CD4-positive, alpha-beta T cell (primary cell): ENCODE measurements at places on chromosomes 1 and 21.

DNA sequence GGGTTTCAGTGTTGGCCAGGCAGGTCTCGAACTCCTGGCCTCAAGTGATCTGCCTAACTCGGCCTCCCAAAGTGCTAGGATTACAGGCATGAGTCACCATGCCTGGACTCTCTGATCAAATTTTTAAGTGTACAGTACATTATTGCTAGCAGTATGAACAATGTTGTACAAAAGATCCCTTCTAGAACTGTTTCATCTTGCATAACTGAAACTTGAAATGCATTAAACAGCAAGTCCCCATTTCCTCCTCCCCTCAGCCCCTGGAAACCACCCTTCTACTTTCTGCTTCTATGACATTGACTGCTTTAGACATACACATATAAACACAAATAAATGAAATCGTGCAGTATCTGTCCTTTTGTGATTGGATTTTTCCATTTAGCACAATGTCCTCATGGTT is 463.4 kb downstream of the PTPRC start:
- DNase-seq: no peak

DNA sequence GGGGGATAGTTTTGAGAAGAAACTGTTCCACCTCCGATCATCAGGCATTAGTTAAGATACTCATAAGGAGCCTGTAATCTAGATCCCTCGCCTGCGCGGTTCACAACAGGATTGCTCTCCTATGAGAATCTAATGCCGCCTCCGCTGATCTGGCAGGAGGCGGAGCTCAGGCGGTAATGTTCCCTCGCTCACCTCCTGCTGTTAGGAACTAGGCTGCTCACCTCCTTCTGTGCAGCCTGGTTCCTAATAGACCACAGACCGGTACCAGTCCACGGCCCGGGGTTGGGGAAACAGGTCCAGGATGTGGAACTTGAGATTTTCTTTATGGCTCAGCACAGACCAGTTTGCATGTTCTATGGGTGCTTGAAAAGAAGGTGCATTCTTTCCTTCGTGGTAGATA is 27.2 kb upstream of the FAM3B start:
- no peak for DNase-seq

- DNase-seq: no peak
These were observed 9.1 kb downstream of the IBA57 start for GRCh38 chr1:228174482-228175315.

DNA sequence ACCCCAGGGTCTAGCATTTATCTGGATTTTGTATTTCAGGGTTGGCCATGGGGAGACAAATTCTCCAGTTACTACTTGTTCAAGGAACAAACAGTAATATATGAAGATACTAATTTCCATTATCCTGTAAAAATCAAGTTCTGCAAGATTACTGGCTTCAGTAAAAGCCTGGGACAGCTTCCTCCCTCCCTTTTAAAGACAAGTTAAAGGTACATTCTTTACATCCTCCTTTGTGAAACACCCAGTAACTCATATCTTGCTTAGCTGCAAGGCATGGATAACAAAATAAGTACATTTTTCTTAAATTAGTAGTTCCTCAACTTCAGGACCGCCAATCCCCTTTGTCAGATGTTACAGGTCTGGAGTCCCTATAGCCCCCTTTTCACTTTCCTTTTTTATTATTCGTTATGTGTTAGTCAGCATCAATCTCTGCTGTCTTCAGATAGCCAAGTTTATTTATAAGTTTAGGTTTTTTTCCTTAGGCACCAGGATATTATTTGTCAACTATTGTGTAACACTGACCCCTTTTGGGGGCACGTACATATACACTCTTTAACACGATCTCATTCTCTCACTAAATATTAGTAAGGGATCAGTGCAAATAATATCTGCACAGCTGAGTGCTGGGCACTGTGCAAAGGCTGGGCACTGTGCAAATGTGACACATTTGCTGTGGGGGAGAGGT is 9.8 kb downstream of the ERRFI1 start:
- DNase-seq: no peak

- DNase-seq: no peak
These were observed 377.8 kb downstream of the KCNH1 start for GRCh38 chr1:210755991-210756659.
